Stimulated activated CD4-positive, alpha-beta T cell treated with anti-CD3 and anti-CD28 coated beads, Interleukin-4, amount 100 ng/mL, for 4 hours (primary cell): ENCODE measurements at places on chromosomes 2 and 18.

DNA sequence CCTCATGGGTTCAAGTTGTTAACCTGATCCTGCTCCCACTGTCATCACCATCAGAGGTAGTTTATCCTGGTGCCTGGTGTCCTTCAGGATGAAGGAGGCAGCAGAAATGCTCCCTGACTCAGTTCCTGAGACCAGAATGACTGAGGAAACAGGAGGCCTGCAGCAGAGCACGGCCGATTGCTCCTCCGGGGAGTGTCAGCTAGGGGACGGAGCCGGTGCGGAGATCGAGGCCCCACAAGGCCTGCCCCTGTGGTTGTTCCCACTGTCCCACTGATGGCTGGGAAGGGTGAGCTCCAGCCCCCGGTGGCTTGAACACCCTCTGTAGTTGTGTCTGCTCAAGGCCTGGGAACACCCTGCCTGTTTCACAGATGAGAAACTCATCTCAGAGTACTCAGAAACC lies 45.6 kb downstream of the SH3BP4 start:
- no peak for DNase-seq

- no peak for DNase-seq
Measured at GRCh38 chr18:45488645-45489044, 126.6 kb upstream of the SLC14A2 start.

DNA sequence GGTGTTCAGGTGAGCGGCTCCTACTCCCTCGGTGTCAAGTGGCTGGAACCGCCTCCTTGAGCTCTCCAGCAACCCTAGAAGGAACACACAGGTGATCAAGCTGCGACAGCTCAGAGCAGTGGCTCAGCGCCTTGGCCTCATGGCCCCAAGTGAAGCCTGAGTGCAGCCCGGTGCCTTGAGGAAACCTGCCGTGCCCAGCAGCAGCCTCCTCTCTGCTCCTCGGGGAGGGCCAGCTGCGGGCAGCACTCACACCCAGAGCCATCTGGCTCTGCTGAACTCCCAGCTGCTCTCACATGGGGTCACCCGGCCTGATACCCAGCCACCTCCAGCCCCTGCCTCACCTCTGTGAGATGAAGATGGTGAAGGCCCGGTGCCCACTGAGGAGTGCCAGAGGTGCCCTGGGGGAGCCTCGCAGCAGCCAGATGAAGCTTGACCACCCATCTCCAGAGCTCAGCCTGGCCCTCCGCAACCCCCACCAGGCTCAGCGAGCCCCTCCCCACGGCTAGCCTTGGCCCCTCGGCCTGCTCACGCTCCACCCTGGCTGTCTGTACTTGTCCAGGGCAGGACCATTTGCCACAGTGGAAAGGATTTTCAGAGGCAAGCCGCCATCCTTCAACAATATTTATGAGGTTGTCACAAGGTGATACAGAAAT lies 70.6 kb upstream of the RAB6C start:
- DNase-seq = no peak

DNA sequence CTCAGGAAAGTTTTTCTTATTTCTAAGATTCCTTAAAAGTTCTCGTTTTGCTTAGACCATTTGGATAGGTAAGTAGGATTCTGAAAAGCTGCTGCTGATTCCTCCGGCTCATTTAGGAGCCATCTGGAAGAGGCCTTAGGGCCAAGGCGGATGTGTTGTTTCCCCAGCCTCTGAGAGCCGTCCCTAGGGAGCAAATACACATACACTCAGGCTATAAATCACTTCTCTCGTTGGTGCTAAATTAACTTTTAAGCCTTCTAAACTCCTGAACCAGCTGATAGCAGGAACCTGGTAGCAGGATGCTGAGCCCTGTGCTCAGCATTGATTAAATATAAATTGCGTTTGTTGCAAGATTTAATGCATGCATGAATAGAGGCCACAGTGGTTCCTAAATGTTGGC lies 109.8 kb downstream of the ADCYAP1 start:
- DNase-seq = no peak

GRCh38 chr2:19868224-19868623 lies 33.6 kb downstream of the TTC32 start:
- DNase-seq = no peak

GRCh38 chr18:40553029-40553428 lies 1402.0 kb upstream of the PIK3C3 start:
- DNase-seq = no peak

- DNase-seq = no peak
Measured at GRCh38 chr2:101696272-101697123, 1.0 kb upstream of the MAP4K4 start.

- DNase-seq = no peak
Measured at GRCh38 chr18:31655354-31655753, 29.0 kb downstream of the B4GALT6 start.

DNA sequence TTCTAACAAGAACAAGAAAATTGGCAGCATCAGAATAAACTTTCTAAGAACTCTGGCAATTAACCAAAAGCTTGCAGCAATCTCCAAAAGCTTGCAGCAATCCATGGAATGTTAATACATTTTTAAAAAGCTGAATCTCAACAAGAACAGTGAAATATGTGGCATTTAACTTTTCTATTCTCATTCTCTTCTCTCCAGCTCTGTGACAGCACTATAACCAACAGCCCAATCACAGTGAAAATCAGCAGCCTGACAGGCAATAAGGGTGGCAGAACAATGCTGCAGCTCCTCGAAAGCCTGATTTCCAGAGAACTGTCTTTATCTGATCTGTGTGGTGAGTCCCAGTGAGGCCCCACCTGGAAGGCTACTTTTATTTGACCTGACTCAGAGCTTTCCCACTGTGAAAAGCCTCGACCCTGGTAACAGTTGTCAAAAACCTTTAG lies 60.0 kb downstream of the TMEM131 start:
- no peak for DNase-seq

DNA sequence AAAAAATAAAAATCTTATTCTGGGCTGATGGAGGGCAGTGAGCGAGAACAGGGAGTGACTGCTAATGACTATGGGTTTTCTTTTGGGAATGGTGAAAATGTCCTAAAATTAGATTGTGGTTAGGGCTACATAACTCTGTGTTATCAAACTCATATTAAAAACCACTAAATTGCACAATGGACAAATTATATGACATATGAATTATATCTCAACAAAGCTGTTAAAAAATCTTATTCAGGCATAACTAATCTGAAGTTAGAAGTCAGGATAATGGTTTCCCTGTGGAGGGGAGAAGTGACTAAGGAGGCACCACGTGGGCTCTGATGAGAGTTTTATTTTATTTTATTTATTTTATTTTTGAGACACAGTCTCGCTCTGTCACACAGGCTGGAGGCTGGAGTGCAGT lies 32.1 kb upstream of the DPP4 start:
- DNase-seq = no peak

DNA sequence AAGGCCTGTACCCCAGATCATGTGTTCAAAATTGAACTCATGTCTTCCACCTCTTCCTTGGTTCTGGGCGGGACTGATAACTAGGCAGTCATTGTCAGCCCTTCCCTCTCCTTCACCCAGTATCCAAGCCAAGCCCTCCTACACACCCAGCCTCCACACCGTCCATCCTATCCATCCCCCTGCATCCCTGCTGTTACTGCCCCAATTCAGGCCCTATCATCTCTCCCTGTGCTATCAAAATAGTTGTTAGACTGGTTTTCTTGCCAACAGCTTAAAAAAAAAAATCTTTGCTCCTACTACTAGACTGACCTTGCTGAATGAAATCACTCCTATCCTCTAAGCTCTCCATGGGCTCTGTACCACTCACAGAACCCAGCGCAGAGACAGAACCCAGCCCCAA lies 32.8 kb downstream of the TGFA start:
- DNase-seq = no peak

- DNase-seq = no peak
Measured at GRCh38 chr18:52813635-52814416, 473.8 kb downstream of the DCC start.

DNA sequence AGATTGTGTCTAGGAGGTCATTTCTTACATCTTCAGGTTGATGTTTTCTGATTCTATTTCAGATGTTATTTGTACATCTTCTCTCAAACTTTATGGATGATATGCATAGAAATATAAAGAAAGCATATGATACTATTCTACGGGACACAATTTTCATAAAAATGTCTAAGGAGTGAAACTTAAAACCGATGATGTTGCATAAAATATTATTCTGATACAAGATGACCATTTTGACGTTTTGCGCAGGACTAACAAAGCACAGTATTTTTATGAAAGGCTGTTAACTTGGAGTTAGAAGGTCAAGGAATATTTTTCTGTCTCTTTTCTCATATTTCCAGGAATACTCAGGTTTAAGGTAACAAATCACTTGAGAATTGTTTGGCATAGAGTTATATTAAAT lies 8.7 kb downstream of the NETO1 start:
- no peak for DNase-seq

DNA sequence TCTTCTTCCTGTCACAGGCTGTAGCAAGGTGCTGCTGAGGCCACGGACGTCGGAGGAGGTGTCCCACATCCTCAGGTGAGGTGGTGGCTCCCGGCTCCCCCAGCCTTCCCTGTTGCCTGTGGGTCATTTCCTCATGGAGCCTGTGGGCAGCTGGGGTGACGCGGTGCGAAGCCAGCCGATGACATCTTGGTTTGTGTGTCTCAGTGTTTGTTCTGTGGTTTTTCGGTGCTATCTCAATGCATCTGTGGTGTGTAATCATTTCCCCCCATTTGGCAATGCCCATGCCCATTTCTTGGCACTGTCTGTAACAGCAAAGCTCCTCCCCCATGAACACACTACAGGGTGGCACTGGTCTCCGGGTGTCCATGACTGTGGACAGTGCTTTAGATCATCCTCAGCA lies 6.6 kb downstream of the D2HGDH start:
- peak; percentile 15 for DNase-seq

- DNase-seq = no peak
Measured at GRCh38 chr2:168482952-168483831, 27.1 kb downstream of the CERS6 start.

GRCh38 chr2:55721596-55722215 lies 28.1 kb upstream of the PNPT1 start:
- DNase-seq = no peak
